Fibroblast of lung (primary cell): ENCODE measurements at places on chromosomes 5 and 9. TPM values are rescaled to one million over a fixed set of nuclear protein-coding genes. Genes with fewer than 3 reads are reported as not detected.
A peak's percentile ranks its signal among the peaks of the same experiment; 100 is the strongest.

DNA sequence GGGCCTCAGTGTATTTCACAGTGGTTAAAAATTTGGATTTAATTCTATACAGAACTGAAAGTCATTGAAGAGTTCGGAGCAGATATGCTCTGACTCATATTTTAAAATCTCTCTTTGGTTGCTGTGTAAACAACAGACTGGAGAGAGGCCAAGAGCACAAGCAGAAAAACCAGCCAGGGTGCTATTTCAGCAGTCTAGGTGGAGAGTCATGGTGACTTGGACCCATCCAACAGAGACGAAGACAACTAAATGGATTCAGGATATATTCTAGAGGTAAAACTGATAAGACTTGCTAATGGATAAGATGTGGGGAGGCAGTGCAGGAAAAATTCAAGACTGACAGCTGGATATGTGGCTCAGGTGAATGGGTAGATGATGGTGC, 168.9 kb downstream of the MAPKAP1 start:
- no peaks in the 10 kb centered on the region for H3K36me3 ChIP-seq
- peaks cover 19% of the 10 kb centered on the region for H3K4me1 ChIP-seq
- no peaks in the 10 kb centered on the region for H3K27me3 ChIP-seq
- H3K27ac ChIP-seq, result peak overlapping the region; percentile 68
- DNase-seq, result peak; percentile 92

GRCh38 chr5:145220481-145220880, 614.7 kb downstream of the PRELID2 start:
- no peak overlapping the region for H3K27ac ChIP-seq
- DNase-seq, result no peak
- H3K4me3 ChIP-seq, result no peak overlapping the region
- H3K27me3 ChIP-seq, result no peaks in the 10 kb centered on the region

- H3K4me1 ChIP-seq, result no peaks in the 10 kb centered on the region
- H3K27me3 ChIP-seq, result peaks cover 38% of the 10 kb centered on the region
- H3K4me3 ChIP-seq, result no peak overlapping the region
These were observed 25.3 kb downstream of the NTNG2 start for GRCh38 chr9:132187121-132187620.

DNA sequence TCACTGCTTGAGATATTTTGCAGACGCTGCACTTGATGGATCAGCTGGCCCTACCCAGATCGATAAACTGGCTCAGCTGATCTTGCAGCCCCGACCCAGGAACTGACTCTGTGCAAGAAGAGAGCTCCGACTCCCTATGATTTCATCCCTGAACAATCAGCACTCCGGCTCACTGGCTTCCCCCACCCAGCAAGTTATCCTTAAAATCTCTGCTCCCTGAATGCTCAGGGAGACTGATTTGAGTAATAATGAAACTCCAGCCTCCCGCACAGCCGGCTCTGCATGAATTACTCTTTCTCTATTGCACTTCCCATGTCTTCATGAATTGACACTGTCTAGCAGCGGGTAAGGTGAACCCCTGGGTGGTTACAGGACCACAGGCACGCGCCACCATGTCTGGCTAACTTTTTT, 16.9 kb upstream of the NANS start:
- H3K27me3 ChIP-seq, result no peaks in the 10 kb centered on the region
- no peaks in the 10 kb centered on the region for H3K36me3 ChIP-seq
- no peak for DNase-seq

DNA sequence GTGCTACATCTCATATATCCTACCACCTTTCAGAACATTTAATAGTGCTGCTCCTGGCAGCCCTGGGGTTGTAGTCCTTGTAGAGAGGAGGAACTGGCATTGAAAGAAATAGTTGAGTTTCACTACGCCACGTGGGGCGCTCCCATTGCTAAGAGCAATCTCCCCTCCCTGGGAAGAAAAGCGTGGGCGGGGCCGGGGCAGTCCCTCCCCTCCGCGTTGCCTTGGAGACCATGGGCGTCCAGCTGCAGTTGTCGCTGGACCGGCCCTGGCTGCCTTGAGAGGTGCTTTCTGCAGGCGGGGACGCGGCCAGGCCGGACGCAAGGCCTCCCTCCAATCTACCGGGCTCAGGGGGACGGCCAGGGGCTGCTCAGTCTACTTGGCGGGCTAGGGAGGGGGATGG, 368 bp upstream of the CCDC180 start:
- DNase-seq, result peak; percentile 70
- H3K4me3 ChIP-seq, result peak overlapping the region; percentile 37
- H3K4me1 ChIP-seq, result no peaks in the 10 kb centered on the region
- H3K36me3 ChIP-seq, result no peaks in the 10 kb centered on the region
- no peak overlapping the region for H3K27ac ChIP-seq
- H3K27me3 ChIP-seq, result peaks cover 3% of the 10 kb centered on the region

GRCh38 chr5:143601917-143602333, 198.4 kb upstream of the NR3C1 start:
- no peak for DNase-seq
- H3K4me3 ChIP-seq, result no peak overlapping the region
- no peak overlapping the region for H3K27ac ChIP-seq
- H3K36me3 ChIP-seq, result no peaks in the 10 kb centered on the region
- no peaks in the 10 kb centered on the region for H3K27me3 ChIP-seq

- no peaks in the 10 kb centered on the region for H3K4me1 ChIP-seq
- DNase-seq, result no peak
- no peaks in the 10 kb centered on the region for H3K27me3 ChIP-seq
- H3K27ac ChIP-seq, result no peak overlapping the region
- no peak overlapping the region for H3K4me3 ChIP-seq
These were observed 46.9 kb downstream of the FOXB2 start for GRCh38 chr9:77066388-77066787.

DNA sequence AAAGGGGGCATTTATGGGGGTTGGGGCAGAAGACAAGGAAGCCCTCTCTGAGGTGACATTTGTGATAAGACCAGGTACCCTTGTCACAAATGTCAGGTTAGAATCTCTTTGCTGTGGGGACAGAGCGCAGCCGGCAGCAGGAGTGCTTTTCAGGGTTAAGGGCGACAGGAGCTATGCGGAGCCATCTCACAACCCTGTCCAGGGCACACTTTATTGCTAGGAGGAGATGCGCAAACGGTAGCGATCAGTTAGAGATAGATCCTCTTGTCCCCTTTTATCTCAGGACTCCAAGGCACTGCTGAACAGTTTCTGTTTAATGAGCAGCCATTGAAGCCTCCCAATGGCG, 438 bp upstream of the LAMC3 start:
- no peak overlapping the region for H3K4me3 ChIP-seq
- H3K4me1 ChIP-seq, result peaks cover 5% of the 10 kb centered on the region
- H3K36me3 ChIP-seq, result no peaks in the 10 kb centered on the region
- no peak for DNase-seq
- peaks cover 19% of the 10 kb centered on the region for H3K27me3 ChIP-seq

GRCh38 chr9:74277532-74277931, 219.6 kb upstream of the RORB start:
- no peaks in the 10 kb centered on the region for H3K36me3 ChIP-seq
- H3K4me1 ChIP-seq, result no peaks in the 10 kb centered on the region
- no peaks in the 10 kb centered on the region for H3K27me3 ChIP-seq
- no peak for DNase-seq
- H3K27ac ChIP-seq, result no peak overlapping the region

- no peaks in the 10 kb centered on the region for H3K36me3 ChIP-seq
- H3K4me1 ChIP-seq, result no peaks in the 10 kb centered on the region
- no peak overlapping the region for H3K4me3 ChIP-seq
- no peaks in the 10 kb centered on the region for H3K27me3 ChIP-seq
- DNase-seq, result no peak
These were observed 349.5 kb downstream of the AGTPBP1 start for GRCh38 chr9:85392260-85392659.

GRCh38 chr5:119269061-119269944, 86.5 kb upstream of the TNFAIP8 start:
- no peaks in the 10 kb centered on the region for H3K36me3 ChIP-seq
- H3K4me1 ChIP-seq, result peaks cover 2% of the 10 kb centered on the region

DNA sequence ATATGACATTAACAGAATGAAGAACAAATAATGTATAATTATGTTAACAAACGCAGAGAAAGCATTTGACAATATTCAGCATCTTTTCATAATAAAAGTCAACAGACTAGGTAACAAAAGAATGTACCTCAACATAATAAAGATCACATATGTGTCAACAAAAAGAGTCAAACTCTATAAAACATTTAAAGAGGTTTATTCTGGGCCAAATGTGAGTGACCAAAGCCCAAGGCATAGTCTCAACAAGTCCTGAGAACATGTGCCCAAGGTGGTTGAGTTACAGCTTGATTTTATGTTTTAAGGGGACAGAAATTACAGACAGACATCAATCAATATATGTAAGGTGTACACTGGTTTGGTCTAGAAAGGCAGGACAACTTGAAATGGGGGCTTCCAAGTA, 19.4 kb downstream of the BTNL8 start:
- H3K27ac ChIP-seq, result no peak overlapping the region
- no peaks in the 10 kb centered on the region for H3K27me3 ChIP-seq
- H3K4me1 ChIP-seq, result no peaks in the 10 kb centered on the region
- DNase-seq, result no peak
- H3K36me3 ChIP-seq, result no peaks in the 10 kb centered on the region

DNA sequence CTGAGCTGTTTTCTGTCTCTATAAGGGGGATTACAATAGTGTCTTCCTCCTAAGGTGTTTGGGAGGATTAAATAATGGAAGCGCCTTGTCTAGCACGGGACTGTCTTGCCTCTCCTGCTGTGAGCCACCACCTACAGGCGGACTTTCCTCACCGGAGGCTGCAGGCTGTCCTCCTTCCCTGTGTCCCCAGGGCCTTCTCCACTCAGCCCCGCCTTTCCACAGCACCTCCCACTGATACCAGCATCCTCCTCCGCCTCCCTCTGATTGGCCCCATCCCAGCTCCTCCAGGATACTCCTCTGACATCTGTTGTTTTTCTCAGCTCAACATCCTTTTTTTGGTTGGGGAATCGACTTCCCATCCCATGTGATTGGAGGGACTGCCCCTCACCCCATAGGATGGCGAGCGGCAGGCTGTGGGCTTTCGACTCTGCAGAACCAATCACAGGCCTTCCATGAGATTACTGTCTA, 851 bp upstream of the ZDHHC12 start:
- peak; percentile 61 for DNase-seq
- H3K4me3 ChIP-seq, result peak overlapping the region; percentile 75
- no peaks in the 10 kb centered on the region for H3K27me3 ChIP-seq
- peaks cover 1% of the 10 kb centered on the region for H3K36me3 ChIP-seq
- H3K27ac ChIP-seq, result no peak overlapping the region

DNA sequence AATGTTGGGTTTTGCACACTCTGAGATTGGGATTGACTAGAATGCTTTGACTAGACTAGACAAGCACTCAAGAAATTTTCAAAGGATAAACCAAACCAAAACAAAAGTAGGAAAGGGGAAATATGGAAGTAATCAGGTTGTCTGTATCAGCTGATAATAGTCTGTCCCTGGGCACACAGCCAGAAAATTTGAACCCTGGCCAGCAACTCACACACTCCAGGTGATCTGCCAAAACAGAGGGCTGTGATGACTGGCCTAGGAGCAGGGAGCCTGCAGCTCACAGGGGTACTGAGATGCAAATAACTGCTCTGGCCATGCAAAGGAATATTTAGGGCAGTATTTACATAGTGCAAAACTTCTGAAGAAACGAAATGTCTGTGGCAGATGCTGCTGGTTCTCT, 112.3 kb upstream of the SMIM23 start:
- DNase-seq, result peak; percentile 20
- no peak overlapping the region for H3K4me3 ChIP-seq
- peaks cover 6% of the 10 kb centered on the region for H3K27me3 ChIP-seq
- no peaks in the 10 kb centered on the region for H3K4me1 ChIP-seq
- H3K36me3 ChIP-seq, result no peaks in the 10 kb centered on the region

- H3K4me1 ChIP-seq, result peaks cover 22% of the 10 kb centered on the region
- no peaks in the 10 kb centered on the region for H3K36me3 ChIP-seq
- peak; percentile 35 for DNase-seq
- H3K27me3 ChIP-seq, result no peaks in the 10 kb centered on the region
- H3K4me3 ChIP-seq, result no peak overlapping the region
These were observed 12.3 kb downstream of the DCANP1 start for GRCh38 chr5:135434591-135435466.

DNA sequence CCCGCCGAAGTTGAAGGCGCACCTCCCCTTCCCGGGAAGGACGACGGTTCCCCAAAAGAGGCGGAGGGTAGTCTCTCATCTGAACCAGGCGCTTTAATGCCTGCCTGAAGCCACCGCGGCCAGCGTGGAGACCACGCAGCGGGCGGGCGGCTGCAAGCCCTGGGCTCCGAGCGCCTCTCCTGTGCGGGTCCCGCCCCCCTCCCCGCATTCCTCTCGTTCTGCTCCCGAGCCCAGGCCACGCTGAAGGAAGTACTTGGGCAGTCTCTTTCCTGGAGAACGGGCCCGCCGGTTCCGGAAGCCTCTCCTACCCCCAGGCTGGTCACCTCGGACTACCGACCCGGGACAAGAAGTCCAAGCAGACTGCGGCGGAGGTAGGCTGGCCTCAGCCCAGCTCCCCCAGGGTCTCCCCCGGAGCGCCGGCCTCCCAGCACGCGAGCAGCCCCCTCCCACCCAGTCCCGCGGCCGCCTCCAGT, 571 bp downstream of the PPIC start:
- no peaks in the 10 kb centered on the region for H3K27me3 ChIP-seq
- peak overlapping the region; percentile 78 for H3K4me3 ChIP-seq
- DNase-seq, result peak; percentile 46
- no peaks in the 10 kb centered on the region for H3K4me1 ChIP-seq

DNA sequence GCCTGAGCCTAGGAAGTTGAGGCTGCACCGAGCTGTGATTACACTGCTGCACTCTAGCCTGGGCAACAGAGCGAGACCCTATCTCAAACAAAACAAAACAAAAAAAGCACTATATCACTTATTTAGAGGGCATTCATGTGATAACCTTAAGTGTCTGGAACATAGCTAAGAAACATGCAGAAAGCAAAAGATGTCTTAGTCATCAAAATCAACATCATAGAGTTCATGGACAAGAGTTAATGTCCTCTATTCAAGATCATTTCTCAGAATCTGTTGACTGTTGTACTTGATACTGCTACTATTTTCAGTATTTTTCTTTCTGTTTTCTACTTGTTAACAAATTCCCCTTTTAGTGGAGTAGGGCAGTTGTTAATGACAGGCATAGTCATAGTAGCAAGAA, 25.4 kb downstream of the FSD1L start:
- H3K4me3 ChIP-seq, result no peak overlapping the region
- H3K27ac ChIP-seq, result no peak overlapping the region
- H3K27me3 ChIP-seq, result no peaks in the 10 kb centered on the region

GRCh38 chr9:134289241-134289875, 36.9 kb upstream of the RXRA start:
- peaks cover 3% of the 10 kb centered on the region for H3K27me3 ChIP-seq
- no peak overlapping the region for H3K4me3 ChIP-seq
- no peak overlapping the region for H3K27ac ChIP-seq
- DNase-seq, result no peak
- H3K36me3 ChIP-seq, result no peaks in the 10 kb centered on the region

The SHISAL2B gene
- total RNA-seq, result not detected in 2 replicates

The HSD17B3 gene
- 0.17 TPM in 1 of 2 replicates, not detected in the other for total RNA-seq

The PCDH1 gene
- 0.66 and 2.3 TPM in 2 replicates for total RNA-seq

The SH3PXD2B gene
- 21.1 and 23.9 TPM in 2 replicates for total RNA-seq

The PROB1 gene
- total RNA-seq, result 0.77 and 1.5 TPM in 2 replicates

The PCDHGA12 gene
- 9.2 and 13.7 TPM in 2 replicates for total RNA-seq

The FAM163B gene
- not detected in 2 replicates for total RNA-seq

The CDH9 gene
- not detected in 2 replicates for total RNA-seq

The CCL19 gene
- total RNA-seq, result not detected in 2 replicates

The C5orf58 gene
- total RNA-seq, result not detected in 2 replicates

The CCL21 gene
- not detected in 2 replicates for total RNA-seq
